H9 (cell line): ENCODE measurements at places on chromosomes 5 and 9. TPM values are rescaled to one million over a fixed set of nuclear protein-coding genes. Genes with fewer than 3 reads are reported as not detected.

The STPG3 gene
- total RNA-seq = not detected in 2 replicates

The PRDM9 gene
- total RNA-seq = not detected in 2 replicates

The SH2D3C gene
- 1.3 and 1.7 TPM in 2 replicates for total RNA-seq

The HACD4 gene
- 0.59 and 0.63 TPM in 2 replicates for total RNA-seq

The INSL6 gene
- not detected in 2 replicates for total RNA-seq

The FUBP3 gene
- 78.6 and 83.5 TPM in 2 replicates for total RNA-seq

DNA sequence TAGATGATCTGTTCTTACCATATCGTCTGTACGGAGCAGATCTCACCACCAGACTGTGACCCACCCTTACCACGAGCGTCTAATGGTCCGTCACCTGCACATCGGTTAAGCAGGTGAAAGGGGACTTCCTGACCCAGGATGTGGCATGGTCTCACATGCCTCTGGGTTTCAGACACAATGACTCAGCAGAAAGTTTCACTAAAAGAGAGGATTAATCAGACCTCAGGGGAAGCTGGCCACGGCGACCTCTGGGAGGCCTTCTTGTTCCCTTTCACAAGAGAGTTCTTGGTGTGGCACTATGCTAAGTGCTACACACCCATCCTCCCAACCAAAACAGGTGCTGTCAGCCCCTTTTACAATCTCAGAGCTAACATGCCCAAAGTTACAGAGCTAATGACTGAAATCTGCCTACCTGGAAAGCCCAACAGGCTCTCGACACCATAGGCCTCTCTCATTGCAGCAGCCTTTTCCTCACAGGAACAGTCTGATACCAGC, 41.6 kb downstream of the ADAMTS12 start:
- no peaks in the 10 kb centered on the region for H3K27me3 ChIP-seq
- peaks cover 12% of the 10 kb centered on the region for H3K36me3 ChIP-seq
- H3K4me3 ChIP-seq = no peak overlapping the region
- H3K27ac ChIP-seq = no peak overlapping the region

GRCh38 chr5:154244476-154244875, 53.9 kb downstream of the GALNT10 start:
- no peaks in the 10 kb centered on the region for H3K4me1 ChIP-seq
- no peaks in the 10 kb centered on the region for H3K27me3 ChIP-seq
- no peak overlapping the region for H3K27ac ChIP-seq
- H3K36me3 ChIP-seq = no peaks in the 10 kb centered on the region

DNA sequence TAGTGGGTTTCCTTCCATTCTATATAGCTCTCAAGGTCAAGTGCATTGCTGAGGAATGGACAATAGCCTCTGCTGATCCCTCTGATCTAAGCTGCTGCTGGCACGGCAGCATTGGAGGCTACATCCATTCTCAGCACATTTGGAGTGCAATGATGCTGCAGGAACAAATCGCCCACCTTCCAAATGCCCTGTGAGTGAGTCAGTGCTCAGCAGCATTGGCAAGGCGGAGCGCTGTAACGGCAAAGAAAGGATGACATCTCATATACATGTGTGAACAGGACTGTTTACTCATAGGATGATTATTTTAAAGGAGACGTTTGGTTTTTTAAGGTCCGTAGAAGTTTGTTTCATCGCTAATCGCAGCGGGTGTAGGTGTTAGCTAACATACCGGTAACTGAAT, 408.7 kb downstream of the ARHGEF28 start:
- H3K27ac ChIP-seq = no peak overlapping the region
- DNase-seq = no peak
- H3K27me3 ChIP-seq = no peaks in the 10 kb centered on the region
- H3K4me1 ChIP-seq = no peaks in the 10 kb centered on the region
- no peaks in the 10 kb centered on the region for H3K36me3 ChIP-seq
- H3K4me3 ChIP-seq = no peak overlapping the region

- H3K27me3 ChIP-seq = no peaks in the 10 kb centered on the region; the same call in 1 of the 2 replicates
- H3K36me3 ChIP-seq = no peaks in the 10 kb centered on the region
- no peaks in the 10 kb centered on the region for H3K4me1 ChIP-seq
- DNase-seq = no peak
These were observed 257.9 kb upstream of the ADAMTS16 start for GRCh38 chr5:4882186-4882585.

DNA sequence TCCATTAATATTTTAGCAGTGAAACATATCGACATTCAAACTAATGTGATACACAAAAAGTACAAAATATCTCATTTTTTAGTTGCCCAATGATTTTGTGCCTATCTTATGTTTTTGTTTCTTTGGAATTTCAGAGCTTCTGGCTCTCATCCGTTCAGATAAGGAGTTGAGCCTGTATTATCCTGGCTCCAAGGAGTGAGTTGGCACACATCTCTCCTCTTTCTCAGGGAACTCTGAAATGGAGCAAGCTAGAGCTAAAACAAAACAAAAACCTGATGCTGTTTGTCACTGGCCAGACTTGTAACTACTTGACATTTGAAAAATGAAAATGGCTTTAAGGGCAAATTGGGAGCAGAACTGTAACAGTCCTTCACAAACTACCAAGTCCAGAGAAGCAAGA, 131.3 kb upstream of the SLC28A3 start:
- no peaks in the 10 kb centered on the region for H3K27me3 ChIP-seq
- no peak for DNase-seq
- no peaks in the 10 kb centered on the region for H3K4me1 ChIP-seq

- DNase-seq = no peak
- no peak overlapping the region for H3K27ac ChIP-seq
- H3K4me3 ChIP-seq = no peak overlapping the region
- no peaks in the 10 kb centered on the region; the same call in 1 of the 2 replicates for H3K4me1 ChIP-seq
- H3K27me3 ChIP-seq = no peaks in the 10 kb centered on the region
These were observed 83.2 kb upstream of the TAS2R1 start for GRCh38 chr5:9713356-9713755.

DNA sequence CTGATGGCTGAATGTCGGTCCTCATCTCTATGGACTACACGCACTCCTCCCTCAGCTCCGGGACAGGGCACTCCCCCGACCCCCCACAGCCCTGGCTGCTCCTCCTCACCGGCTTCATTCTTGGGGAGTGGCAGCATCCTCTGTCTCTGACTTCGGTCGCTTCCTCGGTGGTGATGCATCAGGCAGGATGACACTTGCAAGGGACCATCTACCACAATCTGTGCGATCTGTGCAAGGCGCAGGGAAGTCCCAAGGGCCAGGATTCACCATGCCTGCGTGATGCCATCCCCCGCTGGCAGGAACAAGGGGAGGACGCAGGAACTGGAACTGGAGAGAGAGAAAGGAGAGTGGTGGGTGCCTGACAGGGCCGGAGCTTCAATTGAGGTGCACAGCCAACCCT, 2.2 kb upstream of the CACNA1B start:
- no peaks in the 10 kb centered on the region for H3K4me1 ChIP-seq
- H3K27me3 ChIP-seq = no peaks in the 10 kb centered on the region; the same call in 1 of the 2 replicates
- H3K4me3 ChIP-seq = no peak overlapping the region
- H3K27ac ChIP-seq = no peak overlapping the region
- H3K36me3 ChIP-seq = peaks cover 2% of the 10 kb centered on the region
- DNase-seq = no peak

- no peak overlapping the region for H3K27ac ChIP-seq
- peak; percentile 65 for DNase-seq
- H3K27me3 ChIP-seq = no peaks in the 10 kb centered on the region
- no peaks in the 10 kb centered on the region; the same call in 2 of the 3 replicates for H3K36me3 ChIP-seq
- H3K4me1 ChIP-seq = peaks cover 2% of the 10 kb centered on the region
- H3K4me3 ChIP-seq = no peak overlapping the region
These were observed 51.2 kb downstream of the RALGPS1 start for GRCh38 chr9:126965541-126966428.

- H3K4me3 ChIP-seq = no peak overlapping the region
- no peaks in the 10 kb centered on the region for H3K27me3 ChIP-seq
- H3K4me1 ChIP-seq = no peaks in the 10 kb centered on the region
- no peak for DNase-seq
- no peak overlapping the region for H3K27ac ChIP-seq
- peaks cover 70% of the 10 kb centered on the region for H3K36me3 ChIP-seq
These were observed 6.6 kb downstream of the PSAT1 start for GRCh38 chr9:78303377-78304062.

GRCh38 chr9:89021154-89021803, 30.0 kb downstream of the S1PR3 start:
- no peaks in the 10 kb centered on the region for H3K36me3 ChIP-seq
- no peak overlapping the region for H3K27ac ChIP-seq
- DNase-seq = no peak
- H3K4me3 ChIP-seq = no peak overlapping the region

DNA sequence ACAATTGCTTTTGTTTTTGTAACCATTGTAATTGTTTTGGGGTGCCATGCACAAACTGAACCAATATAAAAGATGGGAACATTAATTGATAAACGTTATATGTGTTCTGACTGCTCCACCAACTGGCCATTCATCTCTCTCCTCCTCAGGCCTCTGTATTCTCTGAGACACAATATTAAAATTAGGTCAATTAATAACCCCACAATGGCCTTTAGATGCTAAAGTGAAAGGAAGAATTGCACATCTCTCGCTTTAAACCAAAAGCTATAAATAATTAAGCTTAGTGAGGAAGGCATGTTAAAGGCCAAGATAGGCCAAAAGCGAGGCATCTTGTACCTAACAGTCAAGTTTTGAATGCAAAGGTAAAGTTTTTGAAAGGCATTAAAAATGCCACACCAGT, 448.4 kb upstream of the ITGA1 start:
- DNase-seq = no peak
- no peak overlapping the region for H3K4me3 ChIP-seq
- no peaks in the 10 kb centered on the region for H3K27me3 ChIP-seq
- H3K36me3 ChIP-seq = peaks cover 4% of the 10 kb centered on the region

DNA sequence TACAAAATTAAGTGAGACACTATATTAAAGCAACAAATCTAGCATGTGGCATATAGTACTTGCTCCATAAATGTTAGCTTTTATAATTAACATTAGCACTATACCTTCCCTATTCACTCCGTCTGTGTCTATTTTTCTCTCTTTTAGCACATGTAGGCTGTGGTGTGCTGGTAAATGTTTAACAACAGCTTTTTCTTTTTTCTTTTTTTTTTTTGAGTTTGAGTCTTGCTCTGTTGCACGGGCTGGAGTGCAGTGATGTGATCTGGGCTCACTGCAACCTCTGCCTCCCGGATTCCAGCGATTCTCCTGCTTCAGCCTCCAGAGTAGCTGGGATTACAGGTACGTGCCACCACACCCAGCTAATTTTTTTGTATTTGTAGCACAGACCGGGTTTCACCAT, 62.1 kb downstream of the SPRY4 start:
- DNase-seq = no peak
- no peak overlapping the region for H3K4me3 ChIP-seq
- H3K4me1 ChIP-seq = peaks cover 5% of the 10 kb centered on the region; the same call in 1 of the 2 replicates
- H3K27ac ChIP-seq = no peak overlapping the region
